ENCODE measurements at places on chromosomes 13 and 19.

GRCh38 chr19:2922987-2923386 is 21.8 kb downstream of the ZNF77 start:
- no peak for DNase-seq

GRCh38 chr19:33304760-33305647 is 2.7 kb upstream of the CEBPA start:
- DNase-seq = no peak

DNA sequence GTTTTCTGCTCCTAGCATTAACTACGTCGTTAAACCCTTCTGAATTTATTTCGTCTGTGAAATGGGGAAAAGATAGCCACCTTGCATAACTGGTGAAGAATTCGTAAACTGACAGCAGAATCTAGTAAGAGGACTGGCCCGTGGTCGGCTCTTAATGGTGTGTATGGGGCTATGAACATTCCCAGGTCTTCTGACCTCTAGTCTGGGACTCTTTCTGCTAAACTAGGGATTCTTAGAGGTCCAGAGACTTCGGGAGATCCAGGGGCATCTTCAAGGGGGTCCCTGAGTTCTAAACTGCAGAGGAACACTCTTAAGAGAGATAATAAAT is 231.1 kb upstream of the SERP2 start:
- no peak for DNase-seq

GRCh38 chr13:36332986-36333385 is 13.2 kb downstream of the SPART start:
- no peak for DNase-seq

DNA sequence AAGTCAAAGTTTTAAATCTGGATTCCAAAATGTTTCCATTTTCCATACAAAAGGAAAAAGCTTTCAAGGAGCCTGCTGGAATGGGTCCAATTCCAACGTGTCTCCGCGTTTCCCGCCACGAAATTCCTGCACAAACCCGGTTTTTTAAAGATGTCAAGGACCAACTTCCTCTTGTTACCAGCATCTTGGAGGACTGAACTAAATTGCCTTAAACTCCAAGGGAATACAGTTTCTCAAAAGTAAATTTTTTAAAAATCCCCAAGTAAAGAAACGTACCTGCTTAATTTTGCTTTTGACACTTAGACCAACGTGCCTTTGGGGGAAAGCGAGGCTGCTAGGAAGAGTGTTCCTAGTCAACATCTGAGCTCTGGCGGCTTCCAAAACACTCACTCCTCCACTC is 12.3 kb upstream of the SOX1 start:
- no peak for DNase-seq

DNA sequence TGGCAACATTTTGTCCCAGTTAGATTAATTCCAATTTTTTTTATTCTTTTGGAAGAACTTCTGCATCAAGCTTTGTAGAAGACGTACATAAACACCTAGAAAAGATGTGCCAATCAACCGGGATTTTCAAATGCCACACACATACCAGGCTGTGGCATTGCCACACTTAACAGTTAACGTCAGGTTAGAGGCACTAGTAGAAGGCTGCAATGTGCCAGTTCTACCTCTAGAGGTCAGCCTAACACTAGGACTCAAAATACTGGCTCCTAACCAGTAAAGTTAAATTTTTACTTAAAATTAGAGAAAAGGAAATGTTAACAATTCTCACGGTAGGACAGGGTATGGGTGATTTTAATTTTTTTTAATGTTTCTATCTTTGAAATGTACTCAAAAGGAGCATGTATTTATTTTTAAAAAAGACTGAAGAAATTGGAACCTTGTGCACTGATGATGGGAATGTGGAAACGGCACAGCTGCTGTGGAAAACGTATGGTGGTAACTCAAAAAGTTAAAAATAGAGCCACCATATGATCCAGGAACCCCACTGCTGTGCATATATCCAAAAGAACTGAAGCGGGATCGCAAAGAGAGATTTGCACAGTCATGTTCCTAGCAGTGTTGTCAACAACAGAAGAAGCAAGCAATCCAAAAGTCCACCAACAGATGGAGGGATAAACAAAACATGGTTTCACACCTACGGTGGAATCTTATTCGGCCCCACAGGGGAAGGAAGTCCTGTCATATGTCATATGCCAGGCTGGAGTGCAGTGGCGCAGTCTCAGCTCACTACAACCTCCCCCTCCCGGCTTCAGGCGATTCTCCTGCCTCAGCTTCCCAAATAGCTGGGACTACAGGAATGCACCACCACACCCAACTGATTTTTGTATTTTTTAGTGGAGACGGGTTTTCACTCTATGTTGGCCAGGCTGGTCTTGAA is 30.3 kb downstream of the CRYL1 start:
- peak; percentile 59 for DNase-seq

GRCh38 chr19:2867025-2867991 is at the start of gene ZNF556:
Gene ZNF556, plus strand, starts transcription at chr19:2867335. Its CDS starts 87 bp downstream, at chr19:2867422.
- no peak for DNase-seq

GRCh38 chr13:109776575-109776974 is 9.8 kb downstream of the IRS2 start:
- no peak for DNase-seq

GRCh38 chr13:21913010-21913409 is 242.1 kb downstream of the FGF9 start:
- no peak for DNase-seq

- DNase-seq = no peak
Observed at GRCh38 chr13:84959818-84960217, 839.4 kb downstream of the SLITRK6 start.

- DNase-seq = no peak
Observed at GRCh38 chr13:58254943-58255342, 623.4 kb downstream of the PCDH17 start.

- no peak for DNase-seq
Observed at GRCh38 chr13:95822303-95822702, 145.4 kb downstream of the DNAJC3 start.

DNA sequence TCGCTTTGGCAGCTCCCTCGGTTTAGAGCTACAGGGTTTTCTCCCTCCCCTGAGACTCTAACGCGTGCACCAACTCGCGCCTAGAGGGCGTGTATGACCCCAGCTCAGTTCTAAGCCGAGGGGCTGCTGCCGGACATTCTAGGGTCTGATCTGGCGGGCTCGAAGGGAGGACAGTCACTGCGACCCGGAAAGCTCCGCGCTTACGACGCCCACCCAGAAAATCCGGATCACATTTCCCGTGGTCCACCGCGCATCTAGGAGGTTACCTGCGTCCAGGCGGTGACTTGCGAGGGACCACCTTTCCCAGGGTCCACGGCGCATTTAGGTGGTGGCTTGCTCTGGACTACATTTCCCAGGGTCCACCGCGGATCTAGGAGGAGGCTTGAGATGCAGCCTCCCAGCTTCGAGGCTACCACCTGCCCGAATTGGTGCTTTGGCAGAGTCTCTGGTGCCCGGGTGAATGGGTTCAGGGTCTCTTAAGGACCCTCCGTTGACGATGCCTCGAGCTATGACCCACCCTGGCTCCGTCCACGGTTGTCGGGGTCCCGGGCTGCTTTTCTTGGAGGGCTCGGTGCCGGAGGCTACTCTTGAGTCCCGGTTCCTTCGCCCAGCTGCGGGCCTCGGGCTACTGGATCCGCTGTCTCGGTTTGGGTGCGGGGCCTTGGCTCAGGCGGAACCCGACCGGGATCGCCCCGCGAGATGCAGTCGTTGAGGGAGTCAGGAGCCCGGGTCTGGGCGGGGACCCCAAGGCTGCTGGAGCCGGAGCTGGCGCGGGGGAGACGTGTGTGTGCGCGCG is 30.5 kb downstream of the ZNF146 start:
- no peak for DNase-seq

- DNase-seq = no peak
Observed at GRCh38 chr13:20157151-20157796, 3.6 kb downstream of the GJA3 start.

DNA sequence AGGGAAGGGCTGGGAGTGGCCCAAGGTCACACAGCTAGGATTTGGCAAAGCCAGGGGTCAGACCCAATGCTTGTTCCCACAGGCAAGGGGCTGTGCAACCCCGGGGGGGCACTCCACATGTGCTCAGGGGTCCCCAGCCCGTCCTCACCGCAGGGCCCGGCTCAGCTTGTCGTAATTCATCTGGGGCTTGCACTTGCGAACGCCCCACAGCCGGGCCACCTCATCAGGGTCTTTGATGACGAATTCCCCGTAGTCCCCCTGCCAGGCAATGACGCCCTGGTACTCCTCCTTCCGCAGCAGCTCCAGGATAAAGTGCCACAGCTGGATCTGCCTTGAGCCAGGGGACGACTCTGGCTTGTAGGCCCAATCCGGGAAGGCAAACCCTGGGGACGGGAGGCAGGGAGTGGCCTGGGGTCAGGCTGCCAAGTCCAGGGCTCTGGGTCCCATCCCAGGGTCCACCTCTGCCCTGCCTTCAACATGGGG is 4.7 kb downstream of the ERF start:
- DNase-seq = no peak

GRCh38 chr19:4589579-4590410 is 30.3 kb upstream of the SEMA6B start:
- DNase-seq = no peak

- DNase-seq = no peak
Observed at GRCh38 chr13:27182844-27183497, 11.4 kb upstream of the USP12 start.

DNA sequence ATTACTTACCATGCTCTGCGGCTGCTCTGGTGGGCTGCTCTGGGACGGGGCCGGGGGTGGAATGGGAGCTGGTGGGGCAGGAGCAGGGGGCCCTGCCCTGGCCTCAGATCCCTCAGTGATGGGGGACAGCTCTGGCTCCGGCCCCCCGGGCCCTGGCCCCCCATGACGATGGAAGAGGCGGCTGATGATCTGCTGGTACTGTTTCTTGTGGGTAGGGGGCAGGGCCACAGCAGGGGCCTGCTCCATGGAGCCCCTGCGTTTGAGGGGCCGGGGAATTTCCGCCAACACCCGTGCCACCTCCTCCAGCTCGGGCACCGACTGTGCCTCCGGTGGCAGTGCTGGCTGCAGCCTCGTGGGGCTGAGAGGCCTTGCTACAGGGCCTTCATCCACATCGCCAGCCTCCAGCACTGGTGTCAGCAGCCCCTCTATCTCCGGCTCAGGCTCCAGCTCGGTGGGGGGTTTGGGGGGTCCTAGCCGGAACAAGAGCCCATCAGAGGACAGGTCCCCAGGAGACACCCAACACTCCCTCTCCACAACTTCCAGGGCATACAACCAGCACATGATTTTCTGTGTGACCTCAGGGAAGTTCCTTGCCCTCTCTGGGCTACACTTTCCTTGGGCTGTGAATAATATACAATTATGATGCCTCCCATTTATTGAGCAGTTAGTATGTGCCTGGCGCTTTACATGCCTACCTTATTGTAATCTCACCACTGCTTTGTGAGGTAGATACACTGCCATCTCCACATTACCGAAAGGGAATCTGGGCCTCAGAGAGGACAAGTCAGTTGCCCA is 12.8 kb downstream of the PPP1R13L start:
- DNase-seq = no peak

DNA sequence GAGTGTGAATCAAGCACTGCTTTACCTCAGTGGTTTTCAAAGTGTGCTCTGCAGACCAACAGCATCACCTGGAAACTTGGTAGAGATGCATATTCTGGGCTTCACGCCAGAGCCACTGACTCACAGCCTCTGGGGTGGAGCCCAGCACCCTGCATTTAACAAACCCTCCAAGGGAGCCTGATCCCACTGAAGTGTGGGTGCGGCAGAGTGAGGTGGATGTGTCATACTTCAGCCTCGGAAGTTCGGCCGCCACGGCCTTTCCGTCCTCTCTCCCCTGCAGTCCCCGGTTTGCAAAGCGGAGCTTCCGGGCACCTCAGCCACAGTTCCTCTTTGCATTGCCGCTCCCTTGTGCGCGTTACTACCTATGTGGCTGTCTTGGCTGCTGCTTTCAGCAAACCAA is 33.3 kb upstream of the MICU2 start:
- DNase-seq = peak; percentile 28

- DNase-seq = no peak
Observed at GRCh38 chr13:40992678-40993518, 26.2 kb downstream of the ELF1 start.

DNA sequence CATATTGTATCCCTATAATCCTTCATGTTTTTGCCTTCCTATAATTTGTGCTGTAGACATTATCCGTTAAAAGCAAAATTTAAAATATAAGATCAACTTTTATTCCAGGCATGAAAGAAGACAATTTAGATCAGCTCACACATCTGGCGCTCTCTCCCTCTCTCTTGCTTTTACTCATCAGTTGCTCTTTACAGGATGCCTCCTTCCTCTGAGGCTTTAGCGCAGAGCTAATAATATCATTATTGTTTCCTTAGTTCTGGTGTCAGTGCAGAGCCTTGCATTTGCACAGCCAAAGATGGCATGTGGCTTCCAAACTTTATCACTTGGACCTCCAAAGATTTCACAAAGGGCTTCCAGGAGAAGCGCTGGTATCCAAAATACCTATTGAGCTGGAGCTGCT is 295.1 kb downstream of the FGF9 start:
- no peak for DNase-seq

DNA sequence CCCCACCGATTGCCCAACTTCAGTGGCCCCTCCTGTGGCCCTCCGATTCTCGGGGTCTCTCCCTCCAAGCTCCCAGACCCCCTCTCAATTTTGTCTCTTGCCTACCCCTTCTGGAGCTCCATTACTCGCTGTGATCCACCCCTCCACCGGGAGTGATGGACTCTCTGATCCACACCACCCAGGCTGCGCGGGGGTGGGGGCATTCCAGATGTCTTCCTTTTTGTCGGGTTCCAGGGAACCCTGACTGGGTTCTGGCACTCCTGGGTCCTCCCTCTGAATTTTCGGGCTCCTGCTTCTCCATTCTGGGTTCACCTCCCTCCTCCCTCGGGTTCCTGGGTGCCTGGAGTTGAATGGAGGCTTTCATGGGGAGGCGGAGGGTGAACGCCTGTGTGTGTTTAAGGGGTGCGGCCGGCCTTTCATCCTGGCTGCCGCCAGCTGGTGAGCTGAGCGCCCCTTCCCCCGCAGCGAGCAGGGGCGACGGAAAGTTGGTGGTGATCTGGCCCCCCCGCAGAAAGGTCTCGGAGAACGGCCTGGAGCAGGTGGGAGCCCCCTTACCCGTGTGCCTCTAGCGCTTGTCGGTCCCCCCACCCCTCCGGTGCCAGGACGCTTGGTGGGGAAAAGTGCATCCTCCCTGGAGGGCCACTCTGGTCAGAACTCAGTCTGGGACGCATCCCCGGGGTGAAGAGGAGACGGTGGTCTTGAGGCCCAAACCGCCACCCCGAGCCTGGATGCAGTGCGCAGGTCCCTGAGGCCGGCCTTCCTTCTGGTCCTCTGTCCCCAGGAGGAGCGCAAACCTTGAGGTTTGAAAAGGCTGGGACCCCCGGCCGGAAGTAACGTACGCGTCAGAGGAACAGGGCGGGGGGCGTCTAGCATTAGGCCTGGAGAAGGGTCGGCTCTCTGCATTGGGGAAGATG is 1.6 kb downstream of the MISP3 start:
- peak; percentile 20 for DNase-seq

DNA sequence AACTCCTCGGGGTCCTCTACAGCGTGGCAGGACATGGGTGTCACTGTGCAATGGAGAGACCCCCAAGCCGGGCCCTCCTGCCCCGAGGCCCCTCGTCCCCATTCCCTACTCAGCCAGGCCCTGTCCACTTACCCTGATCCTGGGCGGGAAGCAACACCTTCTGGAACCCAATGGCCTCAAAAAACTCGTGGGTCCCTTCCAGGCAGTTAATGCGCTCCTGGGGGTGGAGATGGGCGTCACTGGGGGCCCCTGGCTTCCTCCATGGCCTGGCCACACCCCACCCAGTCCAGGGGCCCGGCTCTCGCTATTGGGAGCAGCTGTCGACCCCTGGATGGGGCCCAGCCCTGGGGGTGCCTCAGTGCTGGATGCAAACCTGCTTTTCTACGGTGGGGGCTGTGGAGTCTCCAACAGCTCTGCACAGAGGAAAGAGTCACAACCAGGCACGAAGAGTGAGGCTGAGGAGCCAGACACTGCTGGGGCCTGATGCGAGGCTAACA is 10.8 kb downstream of the UBXN6 start:
- DNase-seq = no peak

- no peak for DNase-seq
Observed at GRCh38 chr13:112961457-112962369, 7.3 kb upstream of the MCF2L start.
